ENCODE measurements at places on chromosomes 2 and 18.
A peak's percentile ranks its signal among the peaks of the same experiment; 100 is the strongest.

DNA sequence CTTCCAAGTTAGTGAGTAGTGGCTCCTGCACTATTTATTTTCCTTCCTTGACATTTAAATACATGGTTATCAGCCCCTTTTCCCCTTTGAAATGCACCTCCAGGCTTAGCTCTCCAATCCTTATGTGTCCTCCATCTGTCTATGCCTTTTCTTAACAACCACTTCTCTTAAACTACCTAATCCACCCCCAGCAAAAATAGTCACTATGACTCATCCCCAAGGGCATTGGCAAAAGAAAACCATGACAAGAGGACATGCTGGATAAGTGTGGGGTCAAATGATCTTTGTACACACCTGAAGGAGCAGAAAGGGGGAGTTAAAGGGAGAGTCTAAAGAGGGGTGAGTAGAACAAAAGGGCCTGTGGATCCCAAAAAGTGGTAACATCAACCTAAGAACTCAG is 127.2 kb downstream of the ANKRD44 start:
- no peak for DNase-seq

- DNase-seq = no peak
Measured at GRCh38 chr2:157325786-157326185, at the start of gene ERMN. Gene ERMN, minus strand, starts transcription at chr2:157325824. Its CDS starts 182 bp downstream, at chr2:157325642.

DNA sequence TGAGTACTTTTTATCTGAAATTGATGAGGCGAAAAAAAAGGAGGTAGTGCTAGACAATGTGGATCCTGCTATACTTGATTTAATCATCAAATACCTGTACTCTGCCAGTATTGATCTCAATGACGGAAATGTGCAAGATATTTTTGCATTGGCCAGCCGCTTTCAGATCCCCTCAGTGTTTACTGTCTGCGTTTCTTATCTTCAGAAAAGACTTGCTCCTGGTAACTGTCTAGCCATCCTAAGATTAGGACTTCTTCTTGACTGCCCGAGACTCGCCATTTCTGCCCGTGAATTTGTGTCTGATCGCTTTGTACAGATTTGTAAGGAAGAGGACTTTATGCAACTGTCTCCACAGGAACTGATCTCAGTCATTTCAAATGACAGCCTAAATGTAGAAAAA is 453 bp downstream of the KLHL41 start:
- no peak for DNase-seq

DNA sequence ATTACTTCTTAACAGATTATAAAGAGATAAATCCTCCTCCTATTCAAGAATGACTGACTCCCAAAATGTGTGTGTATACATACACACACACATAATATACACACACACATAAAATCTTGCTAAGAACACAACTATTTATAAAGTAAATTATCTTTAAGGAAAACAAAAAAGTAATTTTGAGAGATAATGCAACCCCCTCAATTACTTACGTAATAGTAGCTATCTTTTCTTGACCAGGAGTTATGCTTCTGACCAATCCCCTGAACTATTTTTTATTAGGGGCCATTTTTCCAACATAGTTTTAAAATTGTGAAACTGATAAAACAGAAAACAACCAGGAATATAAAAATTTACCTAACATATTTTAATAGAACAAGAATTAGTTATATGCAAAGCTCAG is 113.0 kb upstream of the CHRNA1 start:
- no peak for DNase-seq

DNA sequence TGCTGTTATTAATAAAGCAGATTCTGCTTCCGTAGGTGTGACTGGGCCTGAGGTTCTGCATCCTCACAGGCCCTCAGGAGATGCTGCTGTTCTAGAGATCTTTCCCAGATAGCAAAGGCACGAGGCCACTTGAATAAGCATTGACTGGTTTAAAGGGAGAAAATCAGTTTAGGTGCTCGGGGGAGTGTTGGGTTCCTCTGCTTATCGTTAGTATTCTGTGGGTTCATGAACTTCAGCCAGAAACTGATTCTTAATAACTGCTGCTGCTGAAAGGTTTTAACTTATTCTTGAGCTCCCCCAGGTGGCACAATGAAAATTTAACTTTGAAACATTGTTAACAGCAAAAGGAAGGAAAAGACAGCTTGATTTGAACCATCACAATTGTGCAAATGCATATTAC is 56.9 kb downstream of the ITGA6 start:
- no peak for DNase-seq

- DNase-seq = no peak
Measured at GRCh38 chr2:47196046-47196445, 40.9 kb upstream of the STPG4 start.

GRCh38 chr18:58605027-58606020 is 23.6 kb downstream of the ALPK2 start:
- peak; percentile 26 for DNase-seq

Measured in inflammatory macrophage treated with lipopolysaccharide for 1 hour (primary cell).